ENCODE measurements at places on chromosomes 16 and 17. TPM values are rescaled to one million over a fixed set of nuclear protein-coding genes. Genes with fewer than 3 reads are reported as not detected.

The PDIA2 gene
- 2.4 TPM for total RNA-seq

The PYDC1 gene
- not detected for total RNA-seq

The ALOX15B gene
- 0.39 TPM for total RNA-seq

The MYH13 gene
- total RNA-seq: not detected

The ADCY9 gene
- 22.6 TPM for total RNA-seq

DNA sequence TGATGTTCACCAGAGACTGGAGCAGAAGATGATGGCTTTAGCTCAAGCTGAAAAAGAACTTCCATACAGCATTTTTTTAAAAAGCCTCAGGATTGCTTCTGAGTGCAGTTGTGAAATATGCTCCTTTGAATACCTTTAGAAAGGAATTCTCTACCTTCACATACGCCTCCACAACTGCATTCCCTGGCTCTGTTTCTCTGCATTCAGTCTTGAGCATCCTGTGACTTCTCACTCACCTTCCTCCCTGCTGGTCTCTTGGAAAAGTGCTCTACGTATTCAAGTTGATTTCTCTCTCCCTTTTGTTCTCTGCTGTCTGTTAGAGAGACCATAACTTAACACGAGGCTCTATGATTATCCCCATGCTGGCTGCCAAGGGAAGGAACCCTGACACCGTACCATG is 34.5 kb downstream of the HS3ST2 start:
- DNase-seq: no peak

DNA sequence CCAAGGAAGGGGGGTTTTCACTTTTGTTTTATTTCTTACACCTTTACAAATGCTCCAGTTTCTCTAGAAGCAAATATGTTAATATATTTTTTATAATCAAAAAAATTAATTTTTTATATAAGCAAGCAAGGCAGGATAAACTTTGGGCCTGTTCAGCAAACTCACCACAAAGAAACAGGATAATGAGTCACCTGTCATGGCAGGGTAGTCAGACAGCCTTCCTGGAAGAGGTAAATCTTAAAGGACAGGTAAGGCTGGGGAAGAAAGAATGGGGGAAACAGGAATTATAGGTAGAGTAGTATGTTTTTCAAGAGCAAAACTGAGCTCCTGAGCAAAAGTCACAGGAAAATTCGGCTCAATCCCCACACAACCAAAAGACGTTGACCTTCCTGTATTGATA is 186.3 kb upstream of the SOX9 start:
- DNase-seq: no peak

- DNase-seq: no peak
Observed at GRCh38 chr16:49483251-49483650, 109.6 kb downstream of the C16orf78 start.

DNA sequence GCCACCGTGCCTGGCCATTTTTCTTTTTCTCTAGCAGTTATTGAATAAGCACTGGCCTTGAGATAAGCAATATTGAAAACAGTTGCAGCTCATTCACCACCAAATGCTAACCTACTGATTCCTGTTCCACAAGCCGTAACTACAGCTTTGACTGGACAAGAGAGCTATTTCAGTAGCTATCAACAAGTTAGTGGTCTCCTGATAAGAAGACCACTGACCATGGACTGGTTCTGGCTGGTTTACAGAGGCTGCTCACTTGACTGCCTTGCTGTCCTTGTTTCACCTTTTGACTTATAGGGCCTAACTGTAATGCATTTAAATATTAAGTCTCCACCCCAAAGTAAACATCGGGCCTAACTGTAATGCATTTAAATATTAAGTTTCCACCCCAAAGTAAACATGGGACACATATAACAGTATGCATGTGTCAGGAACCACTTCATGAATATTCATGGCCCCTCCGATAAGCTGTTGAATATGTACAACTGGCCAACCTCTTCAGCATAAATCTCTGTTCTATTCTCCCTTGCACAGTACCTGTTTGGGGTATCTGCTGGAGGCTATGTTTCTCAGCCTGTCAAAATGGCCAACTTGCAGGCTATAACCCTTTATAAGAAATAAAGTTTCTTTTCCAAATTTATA is 94.1 kb downstream of the USP32 start:
- no peak for DNase-seq

DNA sequence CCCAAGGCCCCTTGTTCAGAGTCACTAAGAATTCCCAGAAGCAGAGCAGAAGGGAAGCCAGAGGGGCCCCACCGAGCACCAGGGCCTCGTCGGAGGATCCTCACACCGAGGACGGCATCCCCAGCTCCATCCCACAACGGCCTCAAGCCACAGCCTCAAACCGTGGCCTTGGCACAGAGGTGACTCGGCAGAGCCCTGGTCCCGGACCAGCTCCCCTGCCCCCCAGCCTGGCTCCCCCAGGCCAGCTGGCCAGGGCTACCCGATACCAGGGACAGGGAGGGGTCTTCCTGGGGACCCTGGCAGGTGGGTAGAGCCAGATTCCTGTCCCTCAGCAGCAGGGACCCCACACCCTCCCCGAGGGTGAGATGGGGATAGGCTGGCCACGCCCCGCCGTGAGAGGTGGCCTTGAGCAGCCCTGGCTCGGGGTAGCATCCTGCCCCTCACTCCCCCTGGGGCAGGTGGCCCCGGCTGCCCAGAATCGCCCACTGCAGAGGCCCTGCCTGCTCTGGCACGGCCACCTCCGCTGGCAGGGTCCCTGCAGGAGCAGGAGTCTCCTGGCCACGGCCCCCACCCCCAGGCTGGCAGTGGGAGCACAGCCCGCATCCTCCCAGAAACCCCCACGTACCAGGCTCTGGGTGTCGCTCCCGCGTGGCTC is 5.6 kb upstream of the PVALEF start:
- DNase-seq: no peak

DNA sequence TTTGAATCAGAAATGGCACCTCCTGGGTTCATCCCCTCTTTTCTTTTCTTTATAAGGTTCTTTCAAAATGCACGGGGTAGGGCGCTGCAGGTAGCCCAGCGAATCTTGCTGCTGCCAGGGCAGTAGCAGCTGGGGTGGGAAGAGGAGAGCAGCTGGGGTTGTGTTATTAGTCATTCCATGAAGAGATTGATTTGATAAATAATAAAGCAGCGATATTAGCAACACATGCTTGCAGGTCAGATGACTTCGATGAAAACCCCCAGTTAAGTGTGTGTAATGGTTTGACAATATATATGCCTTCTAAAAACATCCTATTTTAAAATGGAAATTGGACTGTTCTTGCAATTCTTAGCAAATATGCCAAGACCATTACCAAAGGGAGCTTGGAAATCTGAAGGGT is 200.7 kb downstream of the CCDC182 start:
- DNase-seq: no peak

DNA sequence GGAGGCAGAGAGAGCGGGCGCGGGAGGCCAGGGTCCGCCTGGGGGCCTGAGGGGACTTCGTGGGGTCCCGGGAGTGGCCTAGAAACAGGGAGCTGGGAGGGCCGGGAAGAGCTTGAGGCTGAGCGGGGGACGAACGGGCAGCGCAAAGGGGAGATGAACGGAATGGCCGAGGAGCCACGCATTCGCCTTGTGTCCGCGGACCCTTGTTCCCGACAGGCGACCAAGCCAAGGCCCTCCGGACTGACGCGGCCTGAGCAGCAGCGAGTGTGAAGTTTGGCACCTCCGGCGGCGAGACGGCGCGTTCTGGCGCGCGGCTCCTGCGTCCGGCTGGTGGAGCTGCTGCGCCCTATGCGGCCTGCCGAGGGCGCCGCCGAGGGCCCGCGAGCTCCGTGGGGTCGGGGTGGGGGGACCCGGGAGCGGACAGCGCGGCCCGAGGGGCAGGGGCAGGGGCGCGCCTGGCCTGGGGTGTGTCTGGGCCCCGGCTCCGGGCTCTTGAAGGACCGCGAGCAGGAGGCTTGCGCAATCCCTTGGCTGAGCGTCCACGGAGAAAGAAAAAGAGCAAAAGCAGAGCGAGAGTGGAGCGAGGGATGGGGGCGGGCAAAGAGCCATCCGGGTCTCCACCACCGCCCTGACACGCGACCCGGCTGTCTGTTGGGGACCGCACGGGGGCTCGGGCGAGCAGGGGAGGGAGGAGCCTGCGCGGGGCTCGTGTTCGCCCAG is 1.2 kb upstream of the CBX4 start:
- peak; percentile 81 for DNase-seq

GRCh38 chr17:8375738-8376259 is 705 bp downstream of the KRABD2 start:
- no peak for DNase-seq

DNA sequence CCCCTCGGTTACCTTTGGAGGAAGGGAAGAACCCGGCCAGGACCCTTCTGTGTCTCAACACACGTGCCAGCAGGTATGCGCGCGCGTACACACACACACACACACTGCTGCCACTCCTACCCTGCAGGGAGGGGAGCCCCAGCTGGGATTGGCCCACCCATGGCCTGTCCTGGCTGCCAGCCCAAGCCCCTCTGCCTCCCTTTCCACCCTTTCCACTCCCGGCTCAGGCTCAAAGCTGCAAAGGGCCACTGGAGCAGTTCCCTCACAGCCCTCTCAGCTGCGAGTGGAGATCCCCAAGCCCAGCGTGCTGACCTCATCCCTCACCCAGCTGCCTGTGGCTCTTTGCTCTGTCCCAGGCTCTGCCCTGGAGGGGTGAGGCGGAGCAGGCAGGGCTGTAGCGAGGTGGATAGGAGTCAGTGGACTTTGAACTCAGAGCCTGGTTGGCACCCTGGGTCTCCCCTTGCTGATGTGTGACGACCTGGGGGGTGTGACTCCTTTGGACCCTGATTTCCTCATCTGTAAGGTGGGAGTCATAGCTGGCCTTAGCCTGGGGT is 14.5 kb downstream of the KIF19 start:
- DNase-seq: no peak

- peak; percentile 86 for DNase-seq
Observed at GRCh38 chr17:29645515-29646051, 22.9 kb upstream of the CORO6 start.

- DNase-seq: no peak
Observed at GRCh38 chr17:3447625-3448024, 14.0 kb upstream of the OR1E2 start.

DNA sequence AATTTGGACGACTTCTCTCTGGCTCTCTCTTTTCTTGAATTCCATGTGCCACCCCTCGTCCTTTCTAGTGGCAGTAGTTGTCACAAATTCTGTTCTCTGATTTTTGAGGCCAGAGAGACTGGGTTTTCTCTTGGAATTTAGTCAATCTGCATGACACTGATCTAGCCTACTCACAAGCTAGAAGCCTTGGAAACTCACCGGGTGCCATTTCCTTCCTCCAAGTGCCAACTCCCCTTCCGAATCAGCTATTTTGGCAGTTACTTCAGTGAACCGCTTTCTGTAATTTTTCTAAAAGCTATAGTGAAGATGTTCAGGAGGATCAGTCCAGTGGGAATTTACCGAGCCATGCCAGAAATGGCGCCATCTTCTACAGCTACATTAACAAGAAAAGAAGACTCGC is 228.9 kb downstream of the PMP22 start:
- DNase-seq: no peak

- DNase-seq: no peak
Observed at GRCh38 chr17:2055292-2056205, 646 bp downstream of the HIC1 start.

GRCh38 chr17:79742951-79743476 is 12.3 kb downstream of the ENPP7 start:
- DNase-seq: no peak
